ENCODE measurements at places on chromosomes 13 and 19.
A peak's percentile ranks its signal among the peaks of the same experiment; 100 is the strongest.

DNA sequence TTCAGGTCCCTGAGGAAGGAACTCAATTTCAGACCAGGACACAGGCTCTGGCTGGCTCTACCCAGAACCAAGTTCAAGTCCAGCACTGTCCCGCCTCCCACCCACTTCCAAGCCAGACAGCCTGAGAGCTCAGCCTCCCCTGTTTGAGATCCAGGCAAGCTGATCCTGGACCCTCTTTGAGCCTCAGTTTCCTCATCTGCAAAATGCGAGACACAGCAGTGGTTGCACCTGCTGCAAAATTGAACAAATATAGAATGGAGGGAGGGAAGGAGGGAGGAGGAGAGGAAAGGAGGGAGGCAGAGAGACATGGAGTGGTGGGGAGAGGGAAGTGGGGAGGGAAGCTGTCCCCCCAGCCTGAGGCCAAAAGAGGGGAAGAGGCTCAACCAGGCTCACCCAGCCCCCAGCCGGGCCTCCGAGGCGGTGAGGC, 751 bp downstream of the TMEM221 start:
- DNase-seq = no peak

GRCh38 chr13:73782450-73783449, 351.5 kb downstream of the KLF12 start:
- DNase-seq = peak; percentile 87

GRCh38 chr19:42419309-42419708, 7.9 kb downstream of the LIPE start:
- no peak for DNase-seq

GRCh38 chr13:79966059-79966458, 374.9 kb downstream of the SPRY2 start:
- no peak for DNase-seq

DNA sequence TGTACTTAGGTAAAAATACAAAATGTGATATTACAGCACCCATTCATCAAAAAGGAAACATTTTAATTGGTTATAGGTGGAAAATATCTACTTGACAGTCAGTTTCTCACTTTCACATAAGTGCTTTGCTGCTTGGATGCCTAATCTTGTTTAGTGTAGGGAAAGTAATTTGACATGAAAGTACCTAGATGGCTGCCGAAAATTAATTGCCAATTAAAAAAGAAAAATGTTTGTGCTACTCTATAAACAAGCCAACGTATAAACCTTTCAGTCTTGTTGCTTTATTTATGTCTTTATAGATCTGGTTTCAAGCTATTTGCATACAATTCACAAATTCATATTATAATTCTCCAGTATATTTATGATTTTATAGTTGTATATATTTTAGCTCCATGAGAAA, 729.9 kb downstream of the DACH1 start:
- no peak for DNase-seq

DNA sequence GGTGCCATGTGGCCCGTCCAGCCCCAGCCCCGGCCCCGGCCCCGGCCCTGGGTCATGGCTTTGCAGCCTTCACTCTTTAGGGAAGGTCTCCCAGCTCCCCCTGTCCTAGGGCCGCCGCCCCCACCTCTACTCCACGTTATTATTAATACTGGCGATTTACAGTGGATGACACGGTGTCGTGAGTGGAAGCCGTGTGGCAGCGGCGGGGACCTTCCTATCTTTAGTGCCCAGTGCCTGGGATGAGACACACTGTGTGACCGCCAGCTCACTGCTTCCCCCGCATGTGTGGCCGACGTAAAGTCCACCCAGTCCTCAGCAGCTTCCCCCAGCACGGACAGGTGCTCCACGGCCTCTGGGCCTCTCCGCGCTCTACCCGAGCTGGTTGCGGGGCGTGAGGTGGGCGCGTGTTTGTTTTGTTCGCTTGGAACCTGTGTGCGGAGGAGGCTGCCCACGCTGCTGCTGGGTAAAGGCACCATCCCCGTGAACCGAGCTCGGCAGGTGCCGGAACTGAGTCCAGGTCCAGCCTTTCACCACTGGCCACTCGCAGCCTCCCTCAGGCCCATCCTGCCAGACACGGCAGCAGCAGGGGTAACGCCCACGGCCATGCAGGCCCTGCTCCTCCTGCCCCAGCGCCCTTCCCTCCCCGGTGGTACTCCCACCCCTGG, 70.9 kb upstream of the MCF2L start:
- no peak for DNase-seq

- DNase-seq = no peak
Measured at GRCh38 chr13:50152224-50152623, 137.0 kb downstream of the KCNRG start.

DNA sequence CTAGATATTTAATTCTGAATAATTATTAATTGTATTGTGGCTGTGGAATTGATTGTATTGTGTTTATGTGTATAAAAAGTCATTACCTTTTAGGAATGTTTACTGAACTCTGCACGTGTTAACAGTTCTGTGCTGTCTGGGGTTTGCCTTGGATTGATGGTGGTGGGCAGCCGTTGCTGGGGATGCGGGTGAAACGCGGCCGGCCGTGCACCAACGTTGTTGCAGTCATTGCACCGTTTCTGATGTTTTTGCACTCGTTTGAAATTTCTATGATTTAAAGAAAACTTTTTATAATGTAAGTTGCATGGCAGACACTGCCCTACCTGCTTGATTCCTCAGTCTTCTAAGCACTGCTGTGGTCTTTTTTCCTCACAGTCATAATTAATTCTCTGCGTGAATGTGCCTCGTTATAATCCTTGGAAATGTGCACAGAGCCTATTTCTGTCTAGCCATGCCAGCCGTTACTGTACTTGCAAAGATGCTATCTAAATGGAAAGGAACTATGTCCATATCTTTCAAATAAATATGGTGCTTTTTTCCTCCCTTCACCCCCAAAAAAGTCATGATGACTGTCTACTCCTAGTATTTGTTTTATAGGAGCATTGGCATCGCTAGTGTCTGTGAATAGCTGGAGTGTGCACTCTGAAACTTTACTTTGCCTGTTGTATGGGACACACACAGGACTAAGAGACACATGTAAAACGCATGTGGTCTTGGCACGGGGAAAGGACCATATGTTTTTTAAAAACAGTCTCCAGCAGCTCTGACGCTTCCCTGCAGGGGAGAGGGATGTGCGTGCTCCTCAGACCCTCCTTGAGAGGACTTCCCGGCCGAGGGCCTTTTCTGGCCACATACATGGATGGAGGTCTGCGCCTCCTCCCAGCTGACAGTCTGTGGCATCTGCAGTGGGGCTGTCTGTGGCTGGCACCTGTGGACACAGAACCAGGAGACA, 40.7 kb upstream of the MCF2L start:
- DNase-seq = no peak

GRCh38 chr19:39252458-39252857, 3.8 kb upstream of the IFNL4 start:
- no peak for DNase-seq

GRCh38 chr19:17686023-17686521, 2.1 kb downstream of the UNC13A start:
- no peak for DNase-seq

DNA sequence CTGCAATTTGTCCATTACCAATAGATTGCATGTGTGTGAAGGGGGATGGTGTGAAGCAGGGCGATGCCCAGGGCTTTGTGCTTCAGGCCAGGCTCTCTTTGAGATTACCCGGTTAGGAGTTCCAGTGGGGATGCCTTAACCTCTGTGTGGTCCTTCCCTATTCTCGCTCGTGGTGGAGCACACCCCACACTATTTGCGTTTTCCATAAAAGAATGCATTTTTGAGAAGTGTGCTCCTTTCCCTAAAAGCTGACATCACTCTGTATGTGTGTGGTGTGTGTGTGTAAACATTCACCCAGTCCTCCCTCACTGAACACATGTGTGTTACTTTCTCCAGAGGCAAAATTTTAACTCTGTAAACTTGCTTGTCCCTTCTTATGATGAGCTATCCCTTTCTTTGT, 308.3 kb downstream of the SLC7A1 start:
- no peak for DNase-seq

- DNase-seq = peak; percentile 52
Measured at GRCh38 chr13:98978280-98978679, 416 bp upstream of the DOCK9 start.

GRCh38 chr13:28658539-28658795, 463 bp upstream of the POMP start:
- no peak for DNase-seq

- no peak for DNase-seq
Measured at GRCh38 chr19:20167651-20168122, 673 bp downstream of the ZNF486 start.

- no peak for DNase-seq
Measured at GRCh38 chr13:40878321-40878720, 88.9 kb downstream of the SLC25A15 start.

DNA sequence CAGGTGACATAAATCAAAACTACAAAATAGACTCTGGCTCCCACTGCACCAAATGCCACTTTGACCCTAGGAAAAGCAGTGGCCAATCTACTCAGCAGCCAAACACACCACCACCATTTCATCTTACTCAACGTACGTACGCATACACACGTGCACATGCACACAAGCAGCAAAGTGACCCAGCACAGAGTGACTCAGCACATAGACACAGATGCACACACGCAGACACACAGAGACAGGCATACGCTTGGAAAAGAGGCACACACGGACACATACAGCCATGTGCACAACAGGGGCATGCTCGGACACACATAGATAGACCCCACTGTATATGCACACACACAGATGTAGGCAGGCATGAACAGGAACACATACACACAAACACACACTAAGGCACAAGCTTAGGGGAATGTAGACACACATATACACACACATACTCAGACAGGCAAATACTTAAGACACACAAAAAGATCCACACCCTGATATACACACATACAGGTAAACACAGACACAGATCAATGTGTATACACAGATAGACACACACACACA, 37.3 kb downstream of the PEPD start:
- no peak for DNase-seq

GRCh38 chr13:48592688-48593049, 59.8 kb upstream of the RCBTB2 start:
- DNase-seq = no peak

Measured in NCI-H146 (cell line).